ENCODE measurements at places on chromosomes 5 and 9.

DNA sequence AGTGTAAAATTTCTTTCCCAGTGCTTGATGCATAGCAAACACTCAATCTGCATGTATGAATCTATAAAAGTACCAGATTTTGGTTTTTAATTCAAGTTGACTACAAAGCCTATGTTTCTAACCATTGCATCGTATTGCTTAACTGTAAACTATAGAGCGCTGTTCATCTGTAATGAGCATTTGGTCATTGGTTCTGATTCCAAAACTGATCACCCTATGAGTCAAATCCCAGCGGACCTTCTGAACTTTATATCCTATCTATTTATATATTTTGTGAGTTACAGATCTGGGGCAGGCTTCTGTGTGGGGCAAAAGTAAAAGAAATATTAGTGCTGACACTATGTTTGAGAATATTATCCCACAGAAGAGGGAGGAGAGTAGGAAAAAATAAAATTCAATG lies 305.7 kb upstream of the TNC start:
- DNase-seq, result no peak

DNA sequence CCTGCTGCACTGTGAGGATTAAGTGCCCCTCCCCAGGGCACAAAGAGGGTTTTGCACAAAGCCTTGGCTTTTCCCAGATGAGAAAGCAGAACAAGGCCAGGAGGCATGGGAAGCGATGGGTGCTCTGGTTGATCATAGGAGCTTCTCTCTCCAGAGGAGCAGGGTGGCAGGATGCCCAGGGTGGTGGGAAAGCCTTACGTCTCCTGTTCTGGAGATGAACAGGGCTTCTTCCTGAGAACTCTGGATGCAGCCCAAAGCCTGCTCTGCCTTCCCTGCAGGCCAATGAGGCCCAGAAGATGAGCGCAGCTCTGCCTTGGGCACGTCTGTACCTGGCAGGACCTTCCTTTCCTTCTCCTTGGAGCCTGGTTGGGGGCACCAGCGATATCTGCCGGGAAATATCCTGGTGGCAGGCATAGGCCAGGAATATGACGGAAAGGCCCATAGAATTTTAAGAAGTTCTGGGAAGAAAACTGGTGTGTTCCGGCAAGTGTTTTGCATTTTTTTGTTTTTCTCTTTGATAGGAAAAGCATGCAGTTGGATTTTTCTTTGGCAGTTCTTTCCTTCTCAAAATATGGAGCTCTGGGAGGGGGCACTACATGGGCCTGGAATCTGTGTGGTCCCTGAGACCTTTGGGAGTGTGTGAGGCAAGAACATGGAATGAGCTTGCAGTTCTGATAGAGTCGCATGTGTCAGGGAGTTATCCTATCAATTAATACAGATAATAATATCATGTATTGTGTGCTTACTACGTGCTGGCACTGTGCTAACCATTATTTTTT lies 253.2 kb upstream of the KLF4 start:
- no peak for DNase-seq

GRCh38 chr9:126788046-126788445 lies 16.8 kb upstream of the ZBTB43 start:
- no peak for DNase-seq

GRCh38 chr5:35354751-35355150 lies 124.5 kb upstream of the PRLR start:
- DNase-seq, result no peak
